ENCODE measurements at places on chromosomes 12 and 14.

GRCh38 chr12:89187507-89187906 is 164.8 kb downstream of the DUSP6 start:
- DNase-seq: no peak

- DNase-seq: no peak
Measured at GRCh38 chr12:40988355-40988754, 199.8 kb upstream of the PDZRN4 start.

DNA sequence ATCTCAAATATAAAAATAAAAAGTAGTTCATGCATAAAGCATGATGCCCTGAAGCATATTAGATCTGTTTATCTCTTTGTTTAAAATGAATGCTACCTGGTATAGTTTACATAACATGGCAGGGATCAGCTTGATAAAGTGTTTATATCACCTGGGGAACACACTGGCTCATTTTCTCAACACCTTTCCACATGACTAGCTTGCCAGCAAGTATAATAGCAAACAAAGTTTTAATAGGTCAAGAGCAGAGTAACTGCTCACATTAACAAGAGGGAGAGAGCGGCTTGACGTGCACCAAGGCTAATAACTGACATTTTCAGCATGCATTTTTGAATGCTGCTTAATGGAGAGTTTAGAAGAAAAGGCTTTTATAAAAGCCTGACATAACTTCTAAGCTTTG is 246.4 kb downstream of the EGLN3 start:
- no peak for DNase-seq

DNA sequence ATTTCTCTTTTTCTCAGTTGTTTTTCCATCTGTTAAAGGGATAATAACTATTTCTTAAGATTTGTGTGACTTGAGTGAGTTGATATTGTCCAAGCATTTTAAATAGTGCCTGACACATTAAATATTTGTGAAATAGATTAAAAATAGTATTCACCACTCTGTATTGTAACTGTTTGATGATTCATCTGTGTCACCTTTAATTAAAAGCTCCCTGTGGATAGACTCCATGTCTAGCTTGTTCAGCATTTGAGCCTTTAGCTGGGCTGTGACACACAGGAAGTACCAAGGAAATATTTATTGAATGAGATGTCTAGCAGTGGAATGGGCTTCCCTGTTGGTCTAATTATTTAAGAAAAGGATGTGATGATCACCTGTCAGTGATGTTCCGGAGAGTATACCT is 1.8 kb upstream of the GLIPR1L2 start:
- DNase-seq: no peak

- no peak for DNase-seq
Measured at GRCh38 chr12:113293100-113293499, 41.8 kb downstream of the SLC8B1 start.

DNA sequence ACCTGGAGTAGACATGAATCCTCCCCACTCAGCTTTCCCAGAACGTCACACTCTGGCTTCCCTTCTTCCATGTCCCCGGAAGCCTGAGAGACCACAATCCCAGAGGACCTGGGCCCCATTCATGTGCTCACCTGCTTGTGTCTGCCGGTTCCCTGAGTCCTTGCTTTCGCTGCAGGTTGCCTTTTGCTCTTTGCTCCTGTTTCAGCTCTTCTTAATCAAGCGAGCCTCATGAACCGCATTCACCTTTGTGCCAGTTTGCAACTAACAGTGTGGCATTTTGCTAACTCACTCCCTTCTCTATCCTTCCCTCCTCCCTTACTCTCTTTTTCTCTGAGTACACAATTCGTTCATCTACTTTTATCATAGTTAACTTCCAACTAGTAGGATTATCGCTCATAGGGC is 23.1 kb downstream of the ENTPD5 start:
- DNase-seq: peak; percentile 79

Data from left lobe of liver (tissue), 2 donors.